ENCODE measurements at places on chromosomes 5 and 9.

- DNase-seq = no peak
These were observed 50.6 kb downstream of the PTPN3 start for GRCh38 chr9:109447329-109448076.

DNA sequence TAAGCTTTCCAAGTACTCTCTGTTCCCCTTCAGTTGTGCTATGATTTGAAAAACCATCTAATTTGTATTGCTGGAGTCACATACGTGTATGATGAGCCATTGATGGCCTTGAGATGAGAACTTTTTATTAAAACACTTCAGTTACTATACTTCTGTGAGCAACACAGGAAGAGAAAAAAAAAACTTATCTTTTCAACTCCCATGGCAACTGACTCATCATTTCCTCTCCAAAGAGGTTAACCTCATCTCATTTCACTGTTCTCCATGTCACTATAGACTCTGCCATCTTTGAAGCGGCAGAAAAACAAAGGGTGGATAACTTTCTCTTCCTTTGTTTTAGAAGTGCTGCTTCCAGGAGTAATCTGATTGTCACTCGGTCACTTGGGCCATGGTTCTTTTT, 104.3 kb upstream of the PCSK1 start:
- DNase-seq = no peak

DNA sequence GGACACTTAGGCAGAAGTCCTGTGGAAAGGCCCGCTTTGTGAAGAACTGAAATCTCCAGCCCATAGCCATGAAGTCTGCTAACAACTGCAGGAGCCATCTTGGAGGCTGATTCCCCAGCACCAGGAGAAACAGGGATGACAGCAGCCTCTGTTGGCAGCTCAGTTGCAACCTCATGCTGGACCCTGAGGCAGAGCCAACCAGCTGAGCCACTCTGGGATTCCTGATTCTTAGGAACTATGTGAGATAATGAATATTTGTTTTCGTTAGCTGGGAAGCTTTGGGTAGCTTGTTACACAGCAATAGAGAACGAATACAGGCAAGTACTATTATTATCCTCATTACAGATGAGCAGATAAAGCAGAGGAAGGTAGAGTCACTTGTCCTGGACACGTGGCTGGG, 210.5 kb upstream of the ANKH start:
- no peak for DNase-seq

GRCh38 chr5:72815580-72816283, 729 bp upstream of the TNPO1 start:
- no peak for DNase-seq

DNA sequence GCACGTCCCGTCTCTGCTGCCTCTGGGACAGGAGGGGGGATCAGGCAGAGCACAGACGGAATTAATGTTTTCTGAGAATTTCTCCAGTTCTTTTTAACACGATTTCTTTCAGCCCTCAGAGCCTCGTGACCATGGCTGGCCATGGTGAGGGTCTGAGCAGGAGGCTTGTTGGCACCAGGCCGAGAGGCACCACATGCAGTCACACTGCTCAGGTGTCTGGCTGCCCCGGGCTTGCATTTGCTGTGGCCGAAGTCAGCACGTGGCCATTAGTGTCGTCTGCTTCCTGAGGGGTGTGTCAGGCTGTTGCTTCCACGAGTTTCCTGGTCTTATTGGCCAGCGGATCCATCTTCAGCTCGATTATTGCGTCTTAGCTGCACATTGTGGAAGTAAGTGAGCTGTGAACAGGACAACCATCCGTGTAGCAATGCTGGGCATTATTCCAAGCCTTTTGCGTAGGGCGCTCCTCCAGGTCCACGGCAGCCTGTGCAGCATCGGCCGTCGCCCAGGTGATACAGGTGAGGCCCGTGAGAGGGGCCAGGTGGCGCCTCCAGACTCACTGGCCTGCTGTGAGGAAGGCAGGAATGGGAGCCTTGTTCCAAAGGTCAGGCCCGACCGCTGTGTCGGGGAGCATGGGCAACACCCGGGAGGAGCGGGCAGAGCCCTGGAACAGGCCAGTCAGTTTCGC, 114.2 kb upstream of the CACNA1B start:
- DNase-seq = peak; percentile 5

DNA sequence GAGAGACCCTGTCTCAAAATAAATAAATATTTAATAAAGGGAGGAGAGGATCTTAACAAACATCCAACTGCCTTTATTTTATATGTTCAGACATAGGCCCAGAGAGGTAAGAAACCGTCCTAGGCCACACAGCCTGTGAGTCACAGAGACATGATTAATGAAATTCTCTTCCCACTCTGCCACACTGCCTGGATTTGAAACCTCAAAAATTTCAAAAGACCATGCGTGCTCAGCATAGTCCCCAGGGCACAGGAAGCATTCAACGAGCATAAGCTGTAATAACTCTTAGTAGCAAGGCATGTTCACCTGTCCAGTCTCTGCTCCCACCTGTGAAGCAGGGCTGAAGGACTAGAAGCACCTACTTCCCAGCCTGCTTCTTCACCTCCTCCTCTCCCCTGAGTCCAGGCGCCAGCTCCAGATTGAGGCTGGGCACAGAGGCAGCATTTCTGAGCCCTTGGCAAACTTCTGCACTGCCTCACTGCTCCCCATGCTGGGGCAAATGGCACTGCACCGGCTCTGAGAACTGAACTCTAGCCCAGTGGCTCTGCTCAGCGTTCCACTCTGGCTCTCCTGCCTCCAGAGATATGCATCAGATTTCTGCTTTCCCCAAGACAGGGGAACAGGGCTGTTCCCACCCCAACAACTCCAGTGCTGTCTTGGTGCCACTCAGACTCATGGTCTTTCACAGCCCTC, 1.1 kb downstream of the FAT2 start:
- no peak for DNase-seq

GRCh38 chr9:38342532-38342931, 50.0 kb upstream of the ALDH1B1 start:
- DNase-seq = no peak

- DNase-seq = no peak
These were observed 88.6 kb upstream of the GAS1 start for GRCh38 chr9:87035879-87036278.

DNA sequence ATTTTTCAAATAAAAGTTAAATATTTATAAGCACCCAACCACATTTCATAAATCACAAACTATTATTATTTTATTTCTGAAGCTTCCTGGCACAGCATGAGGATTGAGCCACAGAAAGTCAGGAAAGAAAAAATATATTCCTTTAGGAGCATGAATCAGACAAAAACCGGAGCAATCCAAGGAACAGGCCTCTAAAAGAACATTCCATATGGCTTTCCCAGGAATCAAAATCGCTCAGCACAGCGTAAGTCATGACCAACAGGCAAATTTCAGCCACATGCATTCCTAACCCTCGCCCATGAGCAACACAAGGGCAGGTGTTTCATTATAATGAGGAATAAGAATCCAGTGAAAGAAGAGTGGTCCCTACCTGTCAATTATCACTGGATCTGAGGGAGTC, 26.7 kb downstream of the EBF1 start:
- peak; percentile 4 for DNase-seq

GRCh38 chr9:4375424-4376200, 75.7 kb upstream of the GLIS3 start:
- DNase-seq = no peak

GRCh38 chr5:102777099-102777498, 22.0 kb downstream of the PAM start:
- no peak for DNase-seq

DNA sequence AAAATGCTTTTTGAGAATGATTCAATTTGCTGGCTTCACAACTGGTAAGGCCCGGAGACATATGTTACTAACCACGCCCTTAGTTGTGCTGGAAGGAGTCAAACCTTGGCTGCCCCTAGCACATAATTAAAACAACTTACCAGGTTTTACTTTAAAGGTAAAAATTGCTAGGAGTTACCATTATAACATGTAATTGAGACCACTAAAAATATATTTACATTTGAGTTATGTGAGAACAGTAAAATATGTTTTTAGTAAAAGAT, 435.6 kb upstream of the CDH9 start:
- no peak for DNase-seq

DNA sequence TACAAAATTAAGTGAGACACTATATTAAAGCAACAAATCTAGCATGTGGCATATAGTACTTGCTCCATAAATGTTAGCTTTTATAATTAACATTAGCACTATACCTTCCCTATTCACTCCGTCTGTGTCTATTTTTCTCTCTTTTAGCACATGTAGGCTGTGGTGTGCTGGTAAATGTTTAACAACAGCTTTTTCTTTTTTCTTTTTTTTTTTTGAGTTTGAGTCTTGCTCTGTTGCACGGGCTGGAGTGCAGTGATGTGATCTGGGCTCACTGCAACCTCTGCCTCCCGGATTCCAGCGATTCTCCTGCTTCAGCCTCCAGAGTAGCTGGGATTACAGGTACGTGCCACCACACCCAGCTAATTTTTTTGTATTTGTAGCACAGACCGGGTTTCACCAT, 62.1 kb downstream of the SPRY4 start:
- DNase-seq = no peak

- no peak for DNase-seq
These were observed 3.7 kb downstream of the PITX1 start for GRCh38 chr5:135030123-135030955.

- no peak for DNase-seq
These were observed 24.4 kb downstream of the SH3TC2 start for GRCh38 chr5:149038336-149039080.

DNA sequence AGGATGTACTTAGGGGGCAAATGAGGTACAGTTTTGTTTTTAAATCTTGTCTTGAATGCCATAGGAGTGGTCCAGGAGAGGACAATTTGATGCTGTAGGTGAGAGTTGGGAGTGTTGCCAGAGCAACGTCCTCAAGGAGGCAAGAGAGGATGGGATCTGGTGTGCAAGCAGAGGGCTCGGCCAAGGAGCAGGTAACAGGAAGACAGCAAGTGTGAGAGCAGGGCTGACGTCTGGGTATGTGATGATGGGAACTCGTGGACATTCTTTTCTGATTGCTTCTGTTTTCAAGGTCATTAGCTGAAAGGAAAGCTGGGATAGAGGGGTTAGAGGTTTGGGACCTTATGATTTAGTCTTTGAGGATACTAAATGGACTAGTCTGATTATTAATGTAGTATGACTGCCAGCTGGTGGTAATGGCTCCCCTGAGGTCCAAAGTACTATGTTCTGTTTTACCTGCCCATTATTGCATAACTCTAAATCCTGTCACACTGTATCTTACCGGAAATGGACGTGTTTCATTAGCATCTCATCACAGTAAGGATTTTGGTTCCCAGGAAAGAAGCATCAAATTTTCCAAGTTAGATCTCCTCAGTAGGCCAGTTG, 15.4 kb downstream of the GNPDA1 start:
- no peak for DNase-seq

GRCh38 chr5:134458234-134459009, 46.7 kb upstream of the CDKN2AIPNL start:
- no peak for DNase-seq

DNA sequence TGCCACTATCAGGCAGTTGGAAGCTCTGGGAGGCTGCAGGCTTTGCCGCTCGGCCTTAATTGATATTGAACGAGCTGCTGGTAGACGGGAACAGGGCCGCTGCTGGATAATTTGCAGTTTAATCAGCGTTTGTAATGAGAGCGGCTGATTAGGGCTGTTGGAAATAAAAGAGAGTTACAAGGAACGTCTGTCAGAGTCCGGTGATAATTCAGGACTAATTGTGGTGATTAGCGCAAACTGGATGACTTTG, 68.2 kb upstream of the TBCA start:
- DNase-seq = no peak

GRCh38 chr5:136057401-136058038, 28.7 kb downstream of the TGFBI start:
- DNase-seq = no peak

- peak; percentile 10 for DNase-seq
These were observed 1.4 kb downstream of the NRG2 start for GRCh38 chr5:140041492-140042392.

DNA sequence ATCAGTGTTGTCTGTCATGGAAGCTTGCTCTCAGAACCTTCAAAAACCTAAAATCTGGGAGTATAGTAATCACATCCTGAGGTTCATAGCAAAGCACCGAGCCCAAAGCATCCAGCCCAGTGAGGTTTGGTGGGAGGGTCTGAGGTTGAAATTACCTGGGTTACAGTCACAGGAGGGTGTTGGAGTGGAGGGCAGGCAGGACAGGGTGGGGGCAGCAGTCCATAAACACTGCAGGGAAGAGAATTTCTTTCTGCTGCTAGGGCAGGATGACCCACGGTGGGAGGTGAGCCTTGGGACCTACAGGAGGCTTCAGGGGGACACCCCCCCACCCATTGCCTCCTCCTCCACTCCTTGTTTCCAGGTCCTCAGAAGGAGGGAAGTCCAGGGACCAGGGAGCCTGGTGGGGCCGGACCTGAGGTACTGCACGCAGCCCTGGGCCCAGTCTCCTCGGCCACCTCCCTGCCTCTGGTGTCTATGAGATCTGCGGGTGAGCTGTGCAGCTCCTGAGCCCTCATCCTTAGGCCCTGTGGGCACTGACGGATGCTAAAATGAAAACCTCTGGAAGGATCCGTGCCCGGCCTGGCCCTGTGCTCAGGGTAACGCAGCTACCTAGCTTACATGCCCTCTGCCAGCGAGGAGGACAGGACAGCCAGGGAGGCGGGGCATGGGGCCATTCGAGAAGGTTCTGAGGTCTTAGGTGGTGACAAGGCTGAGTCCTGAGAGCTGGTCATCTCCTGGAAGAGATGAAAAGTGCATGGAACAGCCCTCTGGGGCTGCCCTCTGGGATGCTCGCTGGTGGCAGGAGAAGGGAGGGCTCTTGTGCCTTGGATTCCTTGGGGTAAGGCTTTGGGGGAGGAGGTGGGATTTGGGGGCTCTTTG, 1.8 kb upstream of the ADCY2 start:
- DNase-seq = no peak

DNA sequence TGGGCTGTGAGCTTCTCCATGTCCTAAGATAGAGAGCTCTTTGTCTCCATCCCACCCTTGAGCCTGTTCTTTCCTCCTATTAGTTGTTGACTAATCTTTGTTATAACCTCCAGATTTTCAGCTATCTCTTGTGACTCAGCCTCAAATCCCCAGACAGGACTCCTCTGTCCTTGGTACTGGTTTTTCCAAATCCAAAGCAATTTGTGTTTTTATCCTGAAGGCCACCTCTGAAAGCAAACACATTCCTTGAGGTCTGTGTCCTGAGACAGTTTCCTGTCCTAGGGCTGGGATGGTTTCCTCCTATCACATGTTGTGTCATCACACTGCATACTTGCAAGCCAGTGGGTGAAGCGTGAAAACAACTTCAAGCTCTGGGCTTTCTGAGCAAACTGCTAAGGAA, 8.5 kb downstream of the TNC start:
- DNase-seq = no peak

GRCh38 chr5:168676501-168676900, 97.3 kb upstream of the PANK3 start:
- DNase-seq = no peak

GRCh38 chr9:134224127-134224526, 59.8 kb upstream of the RNU6ATAC start:
- DNase-seq = no peak

DNA sequence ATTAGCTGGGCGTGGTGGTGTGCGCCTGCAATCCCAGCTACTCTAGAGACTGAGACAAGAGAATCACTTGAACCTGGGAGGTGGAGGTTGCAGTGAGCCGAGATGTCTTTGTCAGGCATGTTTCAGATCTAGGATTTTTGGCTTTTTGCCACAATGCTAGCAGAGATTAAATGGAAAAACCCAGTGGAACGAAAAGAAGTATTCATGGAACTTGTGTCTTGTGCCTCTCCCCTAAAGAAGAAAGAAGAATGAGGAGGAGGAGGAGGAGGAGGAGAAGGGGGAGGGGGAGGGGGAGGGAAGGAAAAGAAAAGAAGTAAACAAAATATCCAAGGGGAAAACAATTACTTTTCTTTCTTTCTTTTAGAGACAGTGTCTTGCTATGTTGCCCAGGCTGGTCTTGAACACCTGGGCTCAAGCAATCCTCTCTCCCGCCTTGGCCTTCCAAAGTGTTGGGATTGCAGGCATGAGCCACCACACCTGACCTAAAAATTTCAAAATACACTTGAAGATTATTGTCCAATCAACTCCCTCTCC, 106.0 kb downstream of the ARRDC3 start:
- DNase-seq = no peak

All from NCI-H1105 (cell line).